ENCODE measurements at places on chromosomes 4 and X.

GRCh38 chrX:100085846-100086245, 324.2 kb downstream of the PCDH19 start:
- H3K4me1 ChIP-seq, result no peaks in the 10 kb centered on the region
- no peak overlapping the region for H3K4me3 ChIP-seq
- no peaks in the 10 kb centered on the region for H3K36me3 ChIP-seq
- H3K27me3 ChIP-seq, result no peaks in the 10 kb centered on the region
- DNase-seq, result no peak

- H3K27ac ChIP-seq, result peak overlapping the region; percentile 100
- H3K4me3 ChIP-seq, result peak overlapping the region; percentile 3
- peaks cover 17% of the 10 kb centered on the region for H3K36me3 ChIP-seq
- DNase-seq, result peak; percentile 8
- peaks cover 10% of the 10 kb centered on the region for H3K4me1 ChIP-seq
Measured at GRCh38 chr4:183508697-183509335, 4.0 kb downstream of the ING2 start.

- peaks cover 10% of the 10 kb centered on the region for H3K27me3 ChIP-seq
- no peak for DNase-seq
- no peak overlapping the region for H3K4me3 ChIP-seq
- H3K36me3 ChIP-seq, result no peaks in the 10 kb centered on the region
Measured at GRCh38 chr4:17708992-17709762, 72.2 kb downstream of the FAM184B start.

- no peak overlapping the region for H3K27ac ChIP-seq
- H3K27me3 ChIP-seq, result no peaks in the 10 kb centered on the region
- DNase-seq, result peak; percentile 43
- no peaks in the 10 kb centered on the region for H3K36me3 ChIP-seq
Measured at GRCh38 chrX:15242899-15243555, 26.9 kb downstream of the ASB9 start.
